ENCODE measurements at places on chromosomes 2 and 18.

DNA sequence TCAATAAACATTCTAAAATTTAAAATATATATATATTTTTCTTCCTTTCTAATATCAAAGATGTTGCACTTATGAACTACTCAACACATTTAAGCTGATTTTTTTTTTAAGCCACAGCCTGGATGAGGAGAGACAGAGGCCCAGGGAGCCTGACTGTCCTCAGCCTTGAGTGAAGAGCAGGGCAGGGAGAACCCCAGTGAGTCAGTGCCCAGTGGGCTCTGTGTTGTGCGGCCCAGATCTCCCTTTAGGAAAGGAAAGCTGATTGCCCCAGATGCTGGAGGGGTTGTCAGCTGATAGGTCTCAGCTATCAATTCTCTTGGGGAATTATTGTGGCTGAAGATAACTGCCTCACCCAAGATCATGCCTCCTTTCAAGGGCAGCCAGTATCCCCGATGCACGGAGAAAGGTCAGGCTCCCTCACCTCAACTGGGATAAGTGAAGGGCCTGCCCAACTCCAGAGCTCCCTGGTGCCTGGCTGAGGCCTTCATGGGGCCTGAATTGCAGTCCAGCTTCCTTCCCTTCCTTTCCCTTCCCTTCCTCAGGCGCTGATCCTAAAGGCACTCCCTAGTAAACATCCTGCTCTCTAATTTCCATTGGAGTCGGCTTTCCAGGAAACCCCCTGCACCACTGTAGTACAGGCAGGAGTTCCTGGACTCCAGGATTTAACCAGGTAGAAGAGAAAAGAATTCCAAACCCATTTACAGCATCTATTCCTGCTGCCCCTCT, 106.9 kb upstream of the ATL2 start:
- DNase-seq, result no peak

DNA sequence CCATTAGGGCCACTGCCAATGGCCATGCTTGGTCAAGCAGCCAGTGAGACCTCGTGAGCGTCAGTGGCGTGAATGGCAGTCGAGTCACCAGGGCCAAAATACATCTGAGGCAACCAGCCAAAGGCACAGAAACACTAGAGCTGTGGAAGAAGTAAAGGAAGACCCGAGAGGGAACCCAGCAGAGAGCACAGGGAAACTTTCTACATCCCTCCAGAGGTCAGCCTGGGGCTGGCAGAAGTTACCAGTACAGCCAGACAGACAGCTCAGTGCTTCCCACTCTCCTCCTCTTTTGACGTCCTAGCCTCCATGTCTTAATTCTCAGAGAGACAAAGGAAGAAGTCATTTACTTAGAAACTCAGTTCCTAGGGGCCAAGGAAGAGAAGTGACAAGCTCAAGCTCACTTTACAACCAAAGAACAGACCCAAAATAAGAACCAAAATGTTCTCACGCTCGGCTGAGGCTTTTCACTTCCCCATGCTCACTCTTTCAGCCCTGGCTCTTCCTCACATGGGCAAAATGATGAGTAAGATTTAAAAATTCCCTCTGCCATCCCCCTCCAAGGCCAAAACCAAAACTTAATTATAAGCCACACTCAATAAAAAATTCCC, 8.7 kb downstream of the CYRIA start:
- DNase-seq, result peak; percentile 21

GRCh38 chr2:237290261-237290660, 123.7 kb downstream of the COL6A3 start:
- no peak for DNase-seq

DNA sequence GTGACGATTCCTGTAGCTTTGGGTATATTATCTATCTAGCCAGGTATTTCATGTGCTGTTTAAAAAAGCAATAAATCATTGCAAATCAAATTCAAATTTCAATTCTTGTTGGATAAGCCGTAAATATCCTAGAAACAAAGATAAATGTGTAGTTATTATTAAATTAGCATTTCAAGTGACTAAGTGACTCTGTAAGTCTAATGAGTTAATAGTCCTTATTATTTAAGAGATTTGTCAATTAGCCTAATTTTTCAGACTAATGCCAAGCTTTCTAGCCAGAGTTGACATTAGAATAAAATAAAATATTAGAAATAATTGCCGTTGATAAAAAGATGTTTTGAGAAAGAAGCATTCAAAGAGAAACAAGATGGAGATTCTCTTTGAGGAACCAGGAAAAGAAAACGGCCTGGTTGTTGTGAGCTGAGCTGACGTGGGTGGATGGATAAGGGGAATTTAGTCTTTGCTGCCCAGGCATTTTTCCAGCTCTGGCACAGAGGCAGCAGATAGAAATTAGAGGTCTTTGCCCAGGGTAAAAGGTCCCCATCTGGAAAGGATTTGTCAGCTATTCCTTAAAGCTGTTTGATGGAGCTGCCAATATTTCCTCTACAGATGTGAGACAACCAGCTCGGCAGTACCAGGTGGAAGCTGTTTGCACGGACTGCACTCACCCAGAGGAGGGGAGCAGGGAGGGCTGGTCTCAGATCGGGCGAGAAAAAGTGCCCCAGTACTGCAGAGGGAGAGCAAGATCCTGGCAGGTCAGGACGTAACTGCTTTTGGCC, 117.3 kb upstream of the SEC11C start:
- DNase-seq, result no peak

GRCh38 chr18:49886891-49887764, 73.8 kb upstream of the ACAA2 start:
- no peak for DNase-seq
